ENCODE measurements at places on chromosomes 3 and 15.
A peak's percentile ranks its signal among the peaks of the same experiment; 100 is the strongest.

- no peak for DNase-seq
These were observed 32.9 kb downstream of the RNF111 start for GRCh38 chr15:59020322-59020721.

GRCh38 chr3:154973851-154974250 is 106.3 kb upstream of the MME start:
- no peak for DNase-seq

DNA sequence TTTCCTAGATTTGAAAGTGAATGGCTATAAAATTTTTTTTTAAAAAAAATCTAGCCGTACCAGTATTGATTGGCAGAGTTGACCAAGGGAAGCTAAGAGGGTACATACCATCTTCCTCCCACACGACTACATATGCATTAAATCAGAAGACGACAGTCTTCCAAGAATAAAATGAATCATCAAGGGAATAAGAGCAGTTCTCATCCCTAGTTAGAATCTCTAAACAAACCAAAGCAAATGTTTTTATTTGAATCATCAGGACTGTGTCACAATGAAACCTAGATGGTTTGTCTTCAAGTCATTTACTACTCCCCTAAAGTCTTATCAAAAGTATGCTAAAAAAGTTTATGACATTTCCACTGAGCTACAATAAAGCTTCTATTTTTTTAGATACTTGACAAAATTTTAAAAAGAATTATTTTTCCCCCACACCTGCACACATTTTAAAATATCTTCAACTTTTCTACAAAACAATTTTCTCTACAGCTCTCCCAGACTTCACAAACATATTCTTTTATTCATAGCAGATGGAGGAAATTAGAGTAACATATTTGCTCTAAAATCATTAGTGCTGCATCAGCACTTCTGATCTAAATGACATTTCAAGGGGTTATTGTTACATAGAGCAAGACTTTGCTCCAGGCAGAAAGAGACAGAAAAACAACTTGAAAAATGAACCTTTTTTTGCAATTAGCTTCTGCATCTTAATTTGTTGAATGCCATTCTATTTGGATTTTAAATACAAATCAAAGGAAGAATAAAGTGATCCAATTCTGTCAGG is 547.1 kb downstream of the FHIT start:
- DNase-seq: peak; percentile 13

GRCh38 chr3:193605876-193606275 is 12.9 kb downstream of the OPA1 start:
- DNase-seq: peak; percentile 69

- no peak for DNase-seq
These were observed 122.4 kb downstream of the NECTIN3 start for GRCh38 chr3:111194048-111194447.

GRCh38 chr3:99990179-99990578 is 124.1 kb downstream of the FILIP1L start:
- no peak for DNase-seq

GRCh38 chr3:143822374-143822773 is 25.9 kb downstream of the SLC9A9 start:
- no peak for DNase-seq

DNA sequence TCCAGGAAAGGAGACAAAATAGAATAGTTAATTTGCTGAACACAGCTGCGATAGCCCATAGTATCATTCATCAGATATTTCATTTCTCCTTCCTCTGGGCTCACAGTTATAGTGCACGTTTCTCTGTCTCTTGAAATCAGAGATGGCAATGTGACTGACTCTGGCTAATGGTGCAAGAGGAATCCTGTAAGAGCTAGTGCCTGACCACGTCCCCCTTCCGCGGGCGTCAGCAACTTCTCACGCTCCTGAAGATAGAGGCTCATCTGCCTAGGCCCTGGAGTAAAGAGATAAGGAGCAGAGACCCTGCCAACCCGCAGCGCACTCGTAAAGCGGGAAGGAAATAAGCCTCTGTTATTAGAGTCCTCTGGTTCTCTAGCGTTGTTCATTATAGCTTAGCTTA is 391.8 kb downstream of the VPS13C start:
- DNase-seq: no peak

DNA sequence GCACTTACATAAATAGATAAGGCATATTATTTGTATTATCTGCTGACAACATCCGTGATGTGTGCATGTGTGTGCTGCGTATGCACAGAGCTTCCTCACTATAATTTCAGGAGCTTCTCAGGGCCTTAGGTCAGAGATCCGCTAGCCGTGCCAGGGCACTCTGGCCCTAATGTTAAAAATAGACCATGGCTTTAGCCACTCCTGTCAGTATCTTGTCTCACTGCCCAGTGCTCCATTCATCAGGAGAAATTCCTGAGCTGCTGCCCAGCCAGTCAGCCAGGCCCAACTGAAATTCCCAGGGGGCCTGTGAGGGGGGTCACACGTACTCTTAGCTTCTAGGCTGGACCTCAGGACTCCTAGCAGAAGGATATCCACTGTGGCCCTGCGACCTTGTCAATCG is 70.0 kb upstream of the ABHD2 start:
- no peak for DNase-seq

DNA sequence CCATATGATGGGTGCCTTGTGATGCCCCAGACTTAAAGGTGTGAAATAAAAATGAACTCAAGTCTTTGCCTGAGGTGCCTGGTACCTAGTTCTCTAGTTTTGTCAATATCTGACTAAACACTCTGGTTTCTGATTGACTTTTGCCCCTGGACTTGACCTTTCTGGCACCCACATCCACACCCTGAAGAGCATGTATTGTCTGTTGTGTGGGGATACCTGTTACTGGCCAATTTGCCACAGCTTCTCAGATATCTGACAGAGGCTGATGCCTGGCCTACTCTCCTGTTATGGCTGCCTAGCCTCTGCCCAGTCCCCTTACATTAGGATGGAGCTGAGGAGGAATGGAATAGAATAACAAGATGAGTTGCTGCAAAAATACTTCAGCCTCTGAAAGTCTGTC is 3.6 kb downstream of the ZBTB38 start:
- DNase-seq: no peak

- DNase-seq: no peak
These were observed 2.8 kb upstream of the CPNE4 start for GRCh38 chr3:132037581-132037980.

GRCh38 chr15:49823987-49824774 is 203.3 kb downstream of the DTWD1 start:
- DNase-seq: no peak

GRCh38 chr3:153169793-153170383 is 7.9 kb downstream of the RAP2B start:
- no peak for DNase-seq

GRCh38 chr3:166837535-166837934 is 542.6 kb downstream of the ZBBX start:
- no peak for DNase-seq

- no peak for DNase-seq
These were observed 84.1 kb downstream of the CCNL1 start for GRCh38 chr3:157075693-157076420.

GRCh38 chr3:10437272-10437994 is 68.0 kb downstream of the ATP2B2 start:
- DNase-seq: peak; percentile 78

- DNase-seq: no peak
These were observed 294.5 kb upstream of the CDIN1 start for GRCh38 chr15:36284911-36285310.

- peak; percentile 1 for DNase-seq
These were observed 630 bp downstream of the KIF15 start for GRCh38 chr3:44762170-44762677.

DNA sequence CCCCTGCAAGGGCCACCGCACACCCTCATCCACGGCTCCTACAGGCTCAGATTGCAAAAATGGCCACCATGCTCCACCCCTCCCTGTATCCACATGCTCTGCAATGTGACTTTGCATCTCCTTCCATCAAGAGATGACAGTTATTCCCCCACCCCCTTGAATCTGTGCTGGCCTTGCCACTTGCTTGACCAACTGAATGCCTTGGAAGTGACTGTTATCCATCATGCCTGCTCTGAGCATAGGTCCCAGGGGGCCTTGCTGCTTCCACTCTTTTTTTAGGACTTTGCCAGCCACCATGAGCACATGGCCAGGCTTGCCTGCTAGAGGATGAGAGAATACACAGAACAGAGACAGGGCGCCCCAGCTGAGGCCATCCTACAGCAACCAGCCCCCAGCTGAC is 13.6 kb downstream of the HAPLN3 start:
- no peak for DNase-seq

GRCh38 chr15:36831125-36831903 is 251.9 kb downstream of the CDIN1 start:
- DNase-seq: peak; percentile 88

GRCh38 chr3:139355476-139355875 is 11.7 kb downstream of the MRPS22 start:
- no peak for DNase-seq

- peak; percentile 31 for DNase-seq
These were observed 68.4 kb upstream of the HACD2 start for GRCh38 chr3:123653221-123653682.

DNA sequence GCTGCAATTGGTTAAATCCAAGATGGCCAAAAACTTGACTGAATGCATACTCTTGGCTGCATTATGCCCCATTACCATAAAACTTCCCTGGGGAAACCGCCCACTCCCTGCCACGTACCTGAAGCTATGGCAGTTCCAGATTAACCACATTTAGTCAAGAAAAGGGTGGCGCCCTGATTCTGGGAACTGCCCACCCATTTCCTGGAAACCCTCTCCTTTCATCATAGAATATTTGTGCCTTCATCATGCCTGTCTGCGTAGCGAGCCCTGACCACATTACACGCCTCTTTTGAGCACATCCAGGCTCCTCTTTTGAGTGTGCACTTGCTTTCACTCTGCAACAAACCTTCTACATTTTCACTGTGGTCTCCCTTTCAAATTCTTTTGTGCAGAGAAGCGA is 5.2 kb downstream of the LINS1 start:
- DNase-seq: no peak

- DNase-seq: no peak
These were observed 300.0 kb downstream of the IGSF11 start for GRCh38 chr3:118734664-118735063.

- no peak for DNase-seq
These were observed 50.9 kb downstream of the FRMD5 start for GRCh38 chr15:44144184-44144583.
